ENCODE measurements at places on chromosomes 2 and 18. TPM values are rescaled to one million over a fixed set of nuclear protein-coding genes. Genes with fewer than 3 reads are reported as not detected.

PXDN gene
- 0.49 TPM for total RNA-seq

SERPINB11 gene
- not detected for total RNA-seq

GRCh38 chr2:314561-315336, 26.9 kb upstream of the ALKAL2 start:
- DNase-seq: no peak

DNA sequence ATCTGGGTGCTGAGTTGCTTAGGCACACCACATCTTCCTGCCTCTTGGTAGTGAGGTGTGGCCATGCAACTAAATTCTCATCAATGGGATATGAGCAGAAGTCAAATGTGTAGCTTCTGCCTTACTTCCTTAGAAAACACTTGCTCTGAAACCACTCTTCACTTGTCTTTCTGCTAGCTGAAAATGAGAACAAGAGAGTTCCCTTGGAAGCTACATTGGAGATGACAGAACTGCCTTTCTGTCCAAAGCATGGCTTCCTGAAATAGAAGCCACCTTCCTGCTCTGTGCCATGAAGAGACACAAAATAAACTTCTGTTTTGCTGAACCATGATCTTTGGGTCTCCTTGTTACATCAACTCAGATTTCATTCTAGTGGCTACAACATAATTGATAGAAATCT, 659.9 kb downstream of the IRS1 start:
- DNase-seq: no peak

GRCh38 chr2:240368781-240369331, 66.6 kb upstream of the GPC1 start:
- no peak for DNase-seq

Measured in K562 (cell line).